ENCODE measurements at places on chromosomes 11 and 22.
A peak's percentile ranks its signal among the peaks of the same experiment; 100 is the strongest.

DNA sequence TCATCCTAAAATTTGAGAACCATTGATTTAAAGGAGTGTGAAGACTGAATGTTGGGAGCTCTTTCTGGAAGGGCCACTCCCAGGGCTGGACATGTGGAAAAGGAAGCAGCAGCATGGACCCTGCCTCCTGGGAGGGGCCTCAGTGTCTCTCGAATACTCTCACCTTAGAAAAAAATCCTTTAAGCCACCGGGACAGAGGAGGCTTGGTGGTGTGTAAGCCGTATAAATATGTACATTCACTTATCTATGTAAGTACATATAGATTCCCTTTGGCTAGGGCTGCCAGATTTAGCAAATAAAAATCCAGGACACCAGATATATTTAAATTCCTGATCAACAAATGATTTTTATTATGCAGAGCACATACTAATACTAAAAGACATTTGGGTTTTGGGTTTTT, 17.6 kb downstream of the NTM start:
- no peak for DNase-seq

DNA sequence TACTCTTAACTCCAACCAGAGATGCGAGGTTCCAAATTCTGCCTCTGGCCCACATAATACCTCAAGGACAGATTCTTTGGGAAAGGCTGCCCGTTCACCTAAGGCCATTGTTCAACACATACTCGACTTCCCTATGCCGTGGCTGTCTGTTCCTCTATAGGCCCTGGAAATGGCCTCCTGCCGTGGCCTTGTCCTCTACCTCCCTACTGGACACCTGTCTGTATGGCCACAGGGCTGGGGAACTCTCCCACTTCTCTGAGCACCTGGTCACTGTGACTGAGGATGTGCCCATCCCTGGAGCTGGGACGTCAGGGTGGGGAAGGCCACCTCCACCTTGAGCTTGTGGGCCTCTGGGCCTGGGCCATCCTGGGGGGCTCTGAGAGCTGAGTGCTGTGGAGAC, 340.5 kb upstream of the B3GAT1 start:
- no peak for DNase-seq

- no peak for DNase-seq
Measured at GRCh38 chr11:29051935-29052334, 943.7 kb downstream of the METTL15 start.

- peak; percentile 61 for DNase-seq
Measured at GRCh38 chr22:38753948-38754750, 1.6 kb downstream of the SUN2 start.

DNA sequence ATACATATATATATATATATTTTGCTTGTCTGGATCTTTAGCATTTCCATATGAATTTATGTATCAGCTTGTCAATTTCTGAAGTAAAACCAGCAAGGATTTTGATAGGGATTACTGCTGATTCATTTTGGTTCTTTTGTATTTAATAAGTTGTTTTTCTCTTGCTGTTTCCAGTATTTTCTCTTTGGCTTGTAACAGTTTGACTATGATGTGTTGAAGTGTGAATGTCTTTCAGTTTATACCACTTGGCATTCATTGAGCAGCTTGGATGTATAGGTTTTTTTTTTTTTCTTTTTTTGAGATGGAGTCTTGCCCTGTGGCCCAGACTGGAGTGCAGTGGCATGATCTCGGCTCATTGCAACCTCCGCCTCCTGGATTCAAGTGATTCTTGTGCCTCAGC, 12.4 kb downstream of the LDHAL6A start:
- no peak for DNase-seq

GRCh38 chr11:29009426-29009825, 901.2 kb downstream of the METTL15 start:
- DNase-seq, result no peak

DNA sequence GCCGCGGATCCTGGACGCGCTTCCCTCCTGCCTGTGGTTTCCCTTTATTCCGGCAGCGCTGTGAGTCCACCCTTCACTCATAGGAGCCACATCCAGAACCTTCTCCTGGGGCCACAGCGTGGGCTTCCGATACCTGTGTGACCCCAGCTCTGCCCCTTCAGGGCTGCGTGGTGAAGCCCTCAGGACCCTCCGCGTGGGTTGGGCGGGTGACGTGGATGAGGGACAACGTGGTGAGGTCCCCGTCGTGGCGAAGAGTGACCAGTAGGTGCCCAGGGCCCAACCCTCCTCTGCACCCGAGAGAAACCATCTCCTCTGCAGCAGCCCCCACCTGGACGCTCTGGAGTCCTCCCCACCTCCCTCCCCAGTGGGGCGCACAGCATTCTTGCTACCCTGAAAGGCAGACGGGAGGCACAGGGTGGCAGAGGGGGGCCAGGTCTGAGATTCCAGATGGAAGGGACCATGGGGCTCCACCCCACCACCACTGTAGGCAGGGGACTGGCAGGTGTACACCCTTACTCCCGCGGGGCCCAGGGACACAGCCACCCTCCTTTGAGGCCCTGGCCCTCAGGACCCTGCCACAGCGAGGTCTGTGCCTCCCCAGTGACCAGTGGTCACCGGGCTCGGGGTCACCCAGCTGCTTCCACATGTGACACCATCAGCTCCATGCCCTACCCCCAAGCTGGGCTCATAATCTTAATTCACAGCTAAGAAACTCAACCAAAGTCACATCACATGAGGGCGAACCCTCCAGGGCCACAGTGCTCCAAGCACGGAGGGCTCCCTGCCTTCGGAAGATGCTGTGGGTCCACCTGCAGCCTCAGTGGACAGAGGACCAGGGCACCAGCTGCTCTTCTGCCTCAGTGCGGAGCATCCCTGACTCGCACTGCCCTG, 3.4 kb upstream of the ZBED4 start:
- DNase-seq, result no peak

DNA sequence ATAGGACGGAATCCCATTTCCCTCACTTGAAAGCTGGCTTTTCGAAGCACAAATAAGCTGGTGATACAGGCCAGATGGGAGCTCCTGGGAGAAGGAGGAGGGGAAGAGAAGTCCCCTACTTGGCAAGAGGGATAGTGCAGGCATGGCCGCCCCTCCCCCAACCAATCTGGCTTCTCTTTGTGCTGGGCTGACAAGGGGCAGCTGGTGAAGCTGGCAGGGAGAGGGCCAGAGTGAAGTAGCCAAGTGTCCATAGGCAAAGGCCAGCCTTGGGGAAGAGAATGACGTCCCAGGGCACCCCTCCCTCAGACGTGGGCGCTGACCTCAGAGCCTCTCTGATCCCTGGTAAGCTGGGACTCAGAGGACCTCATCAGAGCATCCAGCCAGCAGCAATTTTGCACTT, 78.7 kb upstream of the GRAMD1B start:
- DNase-seq, result no peak

DNA sequence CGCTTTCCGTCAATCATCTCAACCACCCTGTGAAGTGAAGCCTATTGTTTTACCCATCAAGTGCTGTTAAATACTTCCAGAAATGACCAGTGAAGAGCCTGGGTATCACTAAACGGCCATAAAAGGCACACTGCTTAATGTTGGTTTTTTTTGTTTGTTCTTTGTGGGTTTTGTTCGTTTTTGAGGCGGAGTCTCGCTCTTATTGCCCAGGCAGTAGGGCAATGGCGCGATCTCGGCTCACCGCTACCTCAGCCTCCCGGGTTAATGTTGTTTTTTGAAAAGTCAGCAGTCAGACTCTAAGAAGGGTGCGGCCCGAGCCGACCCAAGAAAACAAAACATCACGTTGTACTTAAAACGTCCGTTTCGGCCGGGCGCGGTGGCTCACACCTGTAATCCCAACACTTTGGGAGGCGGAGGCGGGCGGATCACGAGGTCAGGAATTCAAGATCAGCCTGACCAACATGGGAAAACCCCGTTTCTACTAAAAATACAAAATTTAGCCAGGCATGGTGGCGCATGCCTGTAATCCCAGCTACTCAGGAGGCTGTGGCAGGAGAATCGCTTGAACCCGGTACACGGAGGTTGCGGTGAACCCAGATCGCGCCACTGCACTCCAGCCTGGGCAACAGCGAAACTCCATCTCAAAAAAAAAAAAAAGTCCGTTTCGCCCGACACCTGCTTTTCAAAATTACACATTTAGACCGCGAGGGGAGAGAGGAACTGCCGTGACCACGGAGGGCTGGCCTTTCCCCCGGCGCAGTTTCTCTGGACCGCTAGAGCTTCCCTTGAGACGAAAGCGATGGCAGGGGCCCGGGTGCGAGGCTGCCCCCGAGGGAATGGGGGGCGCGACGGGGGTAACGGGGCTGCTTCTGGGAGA, 714 bp downstream of the CD59 start:
- DNase-seq, result peak; percentile 53

- peak; percentile 11 for DNase-seq
Measured at GRCh38 chr11:1260023-1260501, 37.2 kb downstream of the MUC5B start.

GRCh38 chr11:92643827-92644226, 325.6 kb upstream of the MTNR1B start:
- no peak for DNase-seq

GRCh38 chr22:36912694-36913426, 568 bp upstream of the CSF2RB start:
- no peak for DNase-seq

DNA sequence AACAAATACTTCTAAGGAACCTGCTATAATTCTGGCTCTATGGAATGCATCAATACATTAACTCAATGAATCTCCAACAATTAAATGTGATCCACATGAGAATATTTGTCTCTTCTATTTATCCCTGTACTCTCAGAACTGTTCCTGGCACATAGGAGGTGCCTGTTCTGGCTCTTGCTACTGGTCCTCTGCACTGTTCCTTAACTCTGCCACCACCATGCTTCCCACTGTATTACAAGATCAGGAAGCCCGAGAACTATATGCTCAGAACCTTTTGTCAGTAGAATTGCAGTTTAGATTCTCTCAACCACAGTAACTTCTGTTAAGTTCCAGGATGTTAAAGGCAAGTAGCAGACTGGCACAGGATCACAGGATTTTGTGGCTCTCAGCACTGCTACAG, 376.3 kb upstream of the CCDC90B start:
- DNase-seq, result no peak

- no peak for DNase-seq
Measured at GRCh38 chr11:32434356-32435151, 785 bp downstream of the WT1 start.

GRCh38 chr11:4677948-4678347, 19.7 kb downstream of the OR51E2 start:
- no peak for DNase-seq

GRCh38 chr11:113256431-113257202, 57.8 kb upstream of the TTC12 start:
- DNase-seq, result no peak

DNA sequence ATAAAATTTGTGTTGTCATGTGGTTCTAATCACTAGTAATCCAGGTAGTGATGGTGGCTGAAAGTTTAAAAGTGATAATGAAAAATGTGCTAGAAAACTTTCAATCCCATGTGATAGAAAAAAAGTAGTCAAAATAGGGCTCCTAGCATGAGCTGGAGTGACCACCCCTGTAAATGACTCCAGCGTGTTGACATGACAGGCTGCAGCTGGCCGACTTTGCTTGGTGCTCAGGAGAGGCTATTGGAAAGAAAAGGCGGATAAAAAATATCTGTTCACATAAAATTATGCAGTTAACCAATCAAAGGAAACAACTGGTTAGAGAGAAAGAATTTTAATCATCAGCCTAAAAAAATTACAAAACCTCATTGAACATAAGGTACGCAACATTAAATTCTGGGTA, 16.9 kb upstream of the MTCH2 start:
- DNase-seq, result no peak

GRCh38 chr11:118530683-118531596, at the start of gene TMEM25:
Gene TMEM25, plus strand, starts transcription at chr11:118531192. Its CDS starts 610 bp downstream, at chr11:118531802.
- peak; percentile 80 for DNase-seq

GRCh38 chr11:2316963-2317244, 15.1 kb downstream of the TSPAN32 start:
- no peak for DNase-seq

DNA sequence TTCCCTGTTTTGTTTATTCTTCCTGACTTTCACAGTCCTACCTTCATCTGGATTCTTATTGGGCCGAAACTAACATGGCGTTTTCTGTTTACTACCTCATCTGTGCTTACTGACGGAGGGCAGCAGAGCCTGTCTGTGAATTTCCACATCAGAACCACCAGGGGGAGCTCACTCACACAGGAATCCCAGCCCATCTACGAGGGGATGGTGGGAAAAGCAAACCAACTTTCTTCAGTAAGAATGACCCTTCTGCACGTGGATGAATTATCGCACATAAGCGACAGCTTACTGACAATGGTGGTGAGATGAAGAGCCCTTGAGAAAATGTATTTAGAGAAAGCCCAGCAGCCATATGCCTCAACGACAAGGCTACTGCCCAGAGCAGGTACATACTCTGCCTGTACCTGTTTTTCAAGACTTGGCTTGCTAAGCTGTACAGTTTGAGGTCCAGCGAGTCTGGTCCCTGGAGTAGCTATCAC, 42.5 kb downstream of the LARGE2 start:
- peak; percentile 61 for DNase-seq

- no peak for DNase-seq
Measured at GRCh38 chr11:32426819-32427615, 8.3 kb downstream of the WT1 start.

DNA sequence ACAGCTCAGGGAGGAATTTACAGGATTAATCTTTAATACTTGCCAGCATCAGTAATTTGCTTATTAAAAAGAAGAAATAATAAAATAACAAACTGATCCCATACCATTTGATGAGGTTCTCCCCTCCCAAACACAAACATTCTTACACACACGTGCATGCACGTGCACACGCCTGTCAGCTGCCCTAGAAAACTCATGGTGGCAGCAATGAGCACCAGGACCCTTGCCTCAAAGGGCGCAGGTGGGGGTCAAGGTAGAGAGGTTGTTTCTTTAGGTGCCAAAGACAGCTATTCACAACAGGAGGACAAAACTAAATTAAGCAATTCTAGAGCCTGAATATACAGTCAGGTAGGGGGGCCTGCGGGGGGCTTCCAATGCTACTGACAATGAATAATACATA, 219.3 kb downstream of the BUD13 start:
- no peak for DNase-seq

DNA sequence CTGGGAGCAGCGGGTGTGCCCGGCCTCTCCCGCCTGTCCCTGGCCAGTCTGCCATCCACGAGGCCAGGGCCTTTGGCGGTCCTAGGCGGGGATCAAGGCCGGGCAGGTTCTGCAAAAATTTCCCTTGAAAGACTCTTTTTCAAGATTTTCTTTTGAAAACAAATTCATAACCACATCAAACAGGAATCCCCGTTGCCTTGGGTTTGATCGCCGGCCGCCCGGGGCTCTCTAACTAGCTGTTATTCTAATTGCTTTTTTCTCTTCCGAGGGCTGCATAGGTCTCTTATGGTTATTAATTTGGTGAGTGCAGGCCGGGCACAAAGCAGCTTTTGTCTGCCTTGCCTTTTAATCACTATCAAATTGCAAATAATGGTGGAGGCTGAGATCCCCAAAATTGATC, 42.0 kb downstream of the CDKN1C start:
- DNase-seq, result no peak

- no peak for DNase-seq
Measured at GRCh38 chr22:46195487-46196165, 45.3 kb downstream of the PPARA start.

- no peak for DNase-seq
Measured at GRCh38 chr11:120571476-120571875, 59.9 kb downstream of the GRIK4 start.

- no peak for DNase-seq
Measured at GRCh38 chr22:24124247-24124646, 57.0 kb upstream of the SUSD2 start.

All from CD4-positive, alpha-beta T cell treated with Interleukin-6 for 4 hours (primary cell).